KG1 (cell line): ENCODE measurements at places on chromosomes 16 and 17.

DNA sequence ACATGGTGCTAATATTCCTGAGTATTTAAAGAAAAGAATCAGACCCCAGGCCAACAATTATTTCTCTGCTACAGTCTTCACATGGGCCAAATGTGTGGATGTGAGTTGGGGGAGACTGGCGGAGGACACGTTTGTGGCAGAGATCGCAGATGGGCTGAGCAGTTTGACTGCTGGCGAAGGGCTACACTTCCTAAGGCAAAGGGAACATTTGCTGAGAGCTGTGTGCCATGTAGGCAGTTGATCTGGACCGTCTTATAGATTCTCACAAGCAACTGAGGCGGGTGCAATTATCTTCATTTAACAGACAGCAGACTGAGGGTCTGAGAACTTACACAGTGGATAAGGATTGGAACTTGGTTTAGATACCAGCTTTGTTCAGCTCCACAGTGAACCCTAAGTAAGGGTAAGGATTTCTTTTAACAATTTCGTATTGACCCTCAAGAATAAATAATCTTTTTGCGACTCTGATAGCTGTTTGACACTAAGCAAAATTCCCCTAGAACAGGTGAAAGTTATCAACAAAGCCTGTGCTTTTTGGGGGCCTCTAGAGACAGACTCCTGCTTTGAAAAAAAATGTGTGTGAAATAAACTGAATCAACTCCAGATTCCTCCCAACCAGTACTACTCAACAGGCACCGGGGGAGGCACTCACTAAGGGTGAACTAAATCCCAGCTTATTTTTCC, 55.3 kb downstream of the TBX4 start:
- DNase-seq = no peak

- DNase-seq = no peak
These were observed 398.5 kb downstream of the RBFOX1 start for GRCh38 chr16:7731141-7731540.

GRCh38 chr17:68662037-68662432, 60.9 kb upstream of the FAM20A start:
- no peak for DNase-seq

DNA sequence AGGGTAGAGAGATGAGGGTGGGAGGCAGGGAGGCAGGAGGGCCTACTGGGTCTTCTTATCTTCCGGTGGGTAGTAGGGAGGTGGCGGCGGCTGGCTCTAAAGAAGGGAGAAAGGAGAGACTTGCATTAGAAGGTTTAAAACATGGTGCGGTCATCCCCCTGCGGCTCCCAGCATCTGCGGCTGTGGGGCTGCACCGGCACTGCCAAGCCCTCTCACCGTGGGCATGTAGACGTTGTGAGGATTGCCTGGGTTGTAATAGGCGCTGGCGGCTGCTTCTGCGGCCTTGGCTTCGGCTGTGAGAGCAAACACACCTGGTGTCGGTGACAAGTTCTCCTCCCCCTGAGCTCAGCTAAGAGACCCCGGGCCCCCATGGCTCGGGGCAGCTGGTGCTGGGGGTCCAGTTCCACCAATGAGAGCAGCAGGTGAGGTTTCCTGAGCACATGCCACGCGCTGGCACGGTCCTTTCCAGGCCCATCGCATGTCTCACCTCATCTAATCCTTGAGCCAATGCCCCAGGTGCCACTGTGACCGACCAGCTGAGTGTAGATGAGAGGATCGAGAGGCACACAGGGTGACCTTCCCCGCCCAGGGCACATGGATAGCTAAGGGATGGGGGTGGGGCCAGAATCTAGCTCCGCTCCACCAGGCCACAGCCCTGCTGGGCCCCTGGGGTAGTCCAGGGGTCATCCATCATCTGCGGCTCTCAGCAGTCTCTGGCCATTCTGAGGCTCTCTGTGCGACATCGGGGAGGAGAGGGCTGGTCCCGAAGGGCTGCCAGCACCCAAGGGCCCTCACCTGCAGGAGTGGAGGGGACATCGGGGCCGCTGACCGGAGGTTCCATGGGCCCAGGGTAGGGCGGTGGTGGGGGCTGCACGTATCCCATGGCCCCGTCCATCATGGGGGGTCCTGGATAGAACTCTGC, 2.7 kb upstream of the UNC13D start:
- no peak for DNase-seq

- DNase-seq = no peak
These were observed 120.6 kb downstream of the COPRS start for GRCh38 chr17:31738488-31738887.

DNA sequence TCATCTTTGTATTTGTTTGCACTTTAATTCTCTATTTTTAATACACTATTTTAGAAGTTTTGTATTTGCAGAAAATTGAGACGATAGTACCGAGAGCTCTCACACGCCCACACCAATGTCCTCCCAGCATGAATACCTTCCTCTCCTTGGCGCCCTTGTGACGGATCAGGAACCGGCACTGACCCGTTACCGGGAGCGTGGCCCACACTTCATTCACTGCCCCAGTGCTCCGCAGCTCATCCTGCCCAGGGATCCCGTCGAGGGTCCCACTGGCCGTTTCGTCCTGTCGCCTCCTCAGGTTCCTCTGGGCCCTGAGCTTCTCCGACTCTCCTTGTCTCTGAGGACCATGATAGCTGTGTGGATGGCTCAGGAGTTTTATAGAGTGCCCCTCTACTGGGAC, 50.6 kb downstream of the KLHDC4 start:
- no peak for DNase-seq

DNA sequence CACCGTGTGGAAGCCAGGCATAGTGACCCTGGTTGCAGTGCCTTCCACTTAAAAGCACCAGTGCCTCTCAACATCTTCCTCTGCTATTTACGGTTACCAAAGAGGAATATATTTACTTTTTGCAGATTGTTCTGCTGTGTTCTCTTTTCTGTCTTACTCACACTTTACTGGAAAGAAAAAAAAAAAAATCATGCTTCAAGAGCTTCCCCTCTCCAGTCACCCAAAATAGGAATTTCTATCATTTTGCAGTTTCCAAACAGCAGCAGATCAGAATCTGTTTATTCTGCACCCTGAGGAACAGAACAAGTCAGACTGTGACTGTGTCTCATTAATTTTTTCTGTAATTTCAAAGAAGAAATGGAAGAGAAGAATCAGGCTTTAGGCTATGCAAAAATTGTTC, 96.1 kb downstream of the KCNJ2 start:
- DNase-seq = no peak

DNA sequence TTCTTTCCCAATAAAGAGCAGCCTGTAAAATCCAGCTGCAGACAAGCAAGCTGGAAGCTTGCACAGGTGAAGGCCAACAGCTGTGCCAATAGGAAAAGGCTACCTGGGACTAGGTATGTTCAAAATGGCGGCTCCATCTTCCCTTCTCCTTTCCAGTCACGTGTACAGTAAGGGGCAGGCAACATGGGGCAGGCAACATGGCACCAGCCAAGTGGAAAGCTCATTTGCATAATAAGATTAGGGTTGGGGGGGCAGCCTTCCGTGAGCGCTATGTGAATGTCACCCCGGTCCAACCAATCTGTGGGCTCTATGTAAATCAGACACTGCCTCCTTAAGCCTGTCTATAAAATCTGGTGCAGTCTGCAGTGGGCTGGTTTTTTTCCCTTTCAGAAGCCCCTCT, 31.3 kb downstream of the TVP23A start:
- no peak for DNase-seq

GRCh38 chr17:55852734-55853133, 101.9 kb downstream of the PCTP start:
- DNase-seq = no peak

DNA sequence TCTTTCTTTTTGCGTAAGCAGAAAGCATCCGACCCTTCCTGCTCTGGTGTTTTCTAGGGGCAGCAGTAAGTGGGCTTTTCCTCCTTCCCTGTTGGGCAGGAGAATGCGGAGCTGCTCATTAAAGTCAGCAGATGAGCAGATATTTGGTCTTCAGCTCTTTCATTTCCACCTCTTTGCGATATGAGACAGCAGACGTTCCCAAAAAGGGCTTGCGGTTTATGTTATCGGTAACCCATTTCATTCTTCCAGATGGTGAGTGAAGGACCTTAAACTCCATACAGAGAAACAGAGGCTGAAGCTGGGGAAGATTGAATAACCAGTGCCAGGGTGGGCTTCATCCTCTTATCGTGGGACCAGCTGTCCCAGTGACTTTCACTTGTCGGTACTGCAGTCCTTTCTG, 40.7 kb downstream of the KSR1 start:
- DNase-seq = no peak

GRCh38 chr17:57629470-57629869, 115.6 kb downstream of the CCDC182 start:
- DNase-seq = no peak

- no peak for DNase-seq
These were observed 52.8 kb downstream of the TOX3 start for GRCh38 chr16:52494145-52494544.
